ENCODE measurements at places on chromosomes 3 and 15. TPM values are rescaled to one million over a fixed set of nuclear protein-coding genes. Genes with fewer than 3 reads are reported as not detected.

GOLGA8G gene
- total RNA-seq: not detected

ALPK3 gene
- 15.3 TPM for total RNA-seq

ZNF148 gene
- total RNA-seq: 39.8 TPM

FGF12 gene
- total RNA-seq: 0.58 TPM

ANKUB1 gene
- total RNA-seq: not detected

ONECUT1 gene
- not detected for total RNA-seq

Data from mucosa of descending colon (tissue), 3 donors.